ENCODE measurements at places on chromosomes 1 and 21.

DNA sequence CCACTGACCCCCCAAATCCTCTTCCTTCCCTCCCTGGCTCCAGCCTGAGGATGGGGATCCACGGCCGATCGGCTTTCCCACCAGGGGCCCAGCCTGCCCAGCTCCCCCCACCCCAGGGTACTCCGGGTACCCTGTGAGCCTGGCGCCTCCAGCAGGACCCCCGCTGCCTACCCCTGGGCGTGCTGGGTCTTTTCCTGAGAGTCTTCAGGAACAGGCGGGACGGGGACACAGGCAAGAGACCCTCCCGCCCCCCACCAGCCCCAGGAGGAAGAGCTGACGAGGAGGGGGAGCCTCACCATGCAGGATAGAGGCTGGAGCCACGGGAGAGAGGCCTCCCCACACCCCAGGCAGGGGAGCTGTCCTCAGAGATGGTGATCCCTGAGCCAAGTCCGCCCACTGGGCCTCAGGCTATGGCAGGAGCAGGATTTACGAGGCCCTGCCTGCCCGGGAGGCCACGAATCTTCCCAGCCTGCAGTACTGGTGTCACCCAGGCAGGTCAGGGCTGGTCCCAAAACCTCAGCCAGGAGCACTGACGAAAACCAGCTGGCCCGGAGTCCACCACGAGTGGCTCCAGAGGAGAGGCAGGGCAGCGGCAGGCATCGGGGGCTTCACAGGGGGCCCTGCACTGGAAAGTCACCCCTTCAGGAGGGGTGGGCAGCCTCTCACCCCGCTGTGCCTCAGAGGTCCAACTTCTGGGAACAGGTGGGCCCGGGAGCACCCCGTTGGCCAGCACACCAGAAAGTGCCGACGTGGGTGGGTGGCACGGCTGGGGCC lies 58.0 kb downstream of the MEGF6 start:
- DNase-seq = peak; percentile 31

DNA sequence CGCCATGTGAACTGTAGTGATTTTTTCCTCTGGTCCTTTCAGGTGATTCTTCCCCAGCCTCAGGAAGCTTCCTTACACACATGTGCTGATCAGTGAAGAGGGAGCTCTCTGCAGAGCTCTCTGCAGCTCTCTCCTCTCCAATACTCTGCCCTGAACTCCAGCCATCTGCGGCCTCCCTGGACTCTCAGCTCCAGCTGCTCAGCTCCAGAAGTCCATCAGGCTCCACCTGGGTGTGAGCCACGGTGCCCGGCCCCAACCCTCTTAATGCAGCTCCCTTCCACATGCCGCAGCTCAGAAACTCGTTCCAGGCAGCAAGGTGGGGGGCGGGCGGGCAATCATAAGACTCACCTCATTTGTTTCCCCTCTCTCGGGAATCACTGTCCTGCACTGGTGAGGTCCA lies 30.9 kb upstream of the RPL11 start:
- no peak for DNase-seq

- no peak for DNase-seq
These were observed 14.9 kb downstream of the NTPCR start for GRCh38 chr1:232965124-232965911.

DNA sequence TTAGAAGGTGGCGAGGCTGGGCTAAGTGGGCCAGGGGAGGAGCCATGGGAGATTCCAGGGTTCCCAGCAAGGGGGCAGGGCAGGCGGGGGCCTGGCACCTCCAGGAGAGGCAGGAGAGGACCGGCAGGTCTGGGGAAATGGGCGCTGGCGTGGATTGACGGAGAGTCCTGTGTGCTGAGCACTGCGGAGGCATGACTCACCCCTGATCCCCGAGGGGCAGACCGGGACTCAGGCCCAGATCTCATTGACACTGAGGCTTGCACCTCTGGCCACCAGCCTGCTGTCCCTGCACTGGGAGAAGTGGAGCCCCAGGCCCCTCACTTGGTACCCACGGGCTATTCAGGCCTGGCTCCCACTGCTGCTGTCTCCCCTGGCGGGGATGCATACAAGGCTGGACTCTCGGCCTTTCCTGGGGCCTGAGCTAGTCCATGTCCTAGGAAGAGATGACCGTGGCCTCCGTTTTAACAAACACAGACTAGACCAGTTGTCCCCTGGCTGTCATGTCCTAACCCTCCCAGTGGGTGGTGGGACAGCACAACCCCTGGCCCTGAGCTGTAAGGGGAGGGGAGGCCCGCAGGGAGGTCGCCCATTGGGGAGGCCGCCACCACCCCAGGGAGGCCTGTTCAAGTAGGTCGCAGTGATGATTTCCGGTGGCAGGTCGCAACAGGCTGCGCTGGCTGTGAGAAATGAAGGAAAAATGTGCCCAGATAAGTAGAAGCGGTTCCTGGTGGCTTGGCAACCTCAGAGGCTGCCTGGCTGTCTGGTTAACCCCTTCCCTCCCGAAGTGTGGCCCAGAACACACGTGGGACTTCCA lies 39.7 kb downstream of the RIPK4 start:
- DNase-seq = peak; percentile 79

- DNase-seq = no peak
These were observed 241.6 kb downstream of the PTPRC start for GRCh38 chr1:198880397-198880796.

DNA sequence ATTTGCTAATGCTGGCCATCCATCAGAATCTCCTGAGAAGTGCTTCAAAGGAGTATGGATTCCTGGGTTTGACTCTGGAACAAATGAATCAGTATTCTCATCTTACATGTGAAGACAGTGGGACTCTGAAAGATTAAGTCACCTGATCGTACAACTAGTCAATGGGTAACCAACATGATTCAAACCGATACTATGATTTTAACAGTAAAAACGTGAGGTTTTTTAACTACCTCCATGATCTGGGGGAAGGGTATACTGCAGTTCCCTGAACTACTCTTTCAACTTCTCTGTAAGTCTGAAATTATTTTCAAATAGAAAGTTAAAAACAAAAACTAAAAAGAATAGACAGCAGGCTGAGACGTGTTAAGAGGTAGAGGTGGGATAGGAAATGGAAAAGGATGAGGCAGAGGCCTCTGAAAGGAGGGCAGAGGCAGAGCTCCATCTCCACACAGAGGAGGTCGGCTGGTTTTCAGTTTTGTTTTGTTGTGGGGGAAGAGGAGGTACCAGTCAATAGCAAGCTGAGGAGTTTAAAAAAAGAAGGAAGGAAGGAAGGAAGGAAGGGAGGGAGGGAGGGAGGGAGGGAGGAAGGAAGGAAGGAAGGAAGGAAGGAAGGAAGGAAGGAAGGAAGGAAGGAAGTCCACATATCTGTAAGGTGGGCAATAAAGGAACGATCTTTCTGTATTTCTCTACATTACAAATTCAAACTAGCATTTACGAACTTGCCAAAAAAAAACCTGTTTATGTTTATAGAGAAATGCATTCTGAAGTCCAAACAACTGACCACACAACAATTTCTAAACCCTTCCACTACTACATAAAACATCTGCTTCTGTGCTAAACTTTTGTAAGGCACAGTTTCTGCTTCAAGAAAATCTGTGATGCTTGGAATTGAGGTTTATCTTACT lies 213.1 kb downstream of the RERE start:
- DNase-seq = no peak

- DNase-seq = no peak
These were observed 160.2 kb upstream of the VAMP3 start for GRCh38 chr1:7610936-7611335.

DNA sequence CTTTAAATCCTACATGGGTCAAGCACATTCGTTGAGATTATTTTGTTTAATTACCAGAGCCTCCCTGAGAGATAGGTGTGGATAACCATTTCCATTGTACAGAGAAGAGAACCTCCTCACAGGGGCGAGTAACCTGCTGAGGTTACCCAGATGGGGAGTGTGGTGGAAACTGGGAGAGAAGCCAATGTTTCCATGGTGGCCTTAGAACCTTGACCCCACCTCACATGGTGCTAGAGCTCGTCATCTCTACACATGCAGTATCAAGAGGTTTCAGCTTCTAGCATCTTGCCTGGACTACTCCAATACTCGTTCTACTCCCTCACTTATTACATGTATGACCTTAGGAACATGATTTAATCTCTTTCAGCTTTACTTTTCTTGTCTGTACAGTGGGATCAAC lies 4.8 kb downstream of the REG4 start:
- no peak for DNase-seq

GRCh38 chr1:215631489-215631888 lies 64.4 kb downstream of the KCTD3 start:
- DNase-seq = peak; percentile 51

DNA sequence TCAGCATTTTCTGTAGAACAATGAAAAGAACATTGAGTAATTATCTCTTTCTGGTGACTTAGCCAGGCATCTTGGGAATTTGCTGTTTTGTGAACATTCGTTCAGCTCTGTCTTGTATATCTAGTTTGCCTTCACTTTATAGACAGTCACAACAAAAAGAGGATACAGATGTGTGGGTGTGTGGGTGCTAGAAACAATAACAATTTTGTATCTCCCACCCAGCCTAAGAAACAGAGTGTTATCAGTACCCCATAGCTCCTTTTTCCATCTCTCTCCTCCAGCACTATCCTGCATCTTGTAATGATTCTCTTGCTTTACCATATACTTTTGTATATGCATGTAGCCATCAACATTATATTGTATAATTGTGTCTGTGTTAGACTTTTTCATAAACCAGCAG lies 33.0 kb downstream of the AK4 start:
- DNase-seq = no peak

- DNase-seq = no peak
These were observed 11.1 kb downstream of the BATF3 start for GRCh38 chr1:212688341-212689047.

DNA sequence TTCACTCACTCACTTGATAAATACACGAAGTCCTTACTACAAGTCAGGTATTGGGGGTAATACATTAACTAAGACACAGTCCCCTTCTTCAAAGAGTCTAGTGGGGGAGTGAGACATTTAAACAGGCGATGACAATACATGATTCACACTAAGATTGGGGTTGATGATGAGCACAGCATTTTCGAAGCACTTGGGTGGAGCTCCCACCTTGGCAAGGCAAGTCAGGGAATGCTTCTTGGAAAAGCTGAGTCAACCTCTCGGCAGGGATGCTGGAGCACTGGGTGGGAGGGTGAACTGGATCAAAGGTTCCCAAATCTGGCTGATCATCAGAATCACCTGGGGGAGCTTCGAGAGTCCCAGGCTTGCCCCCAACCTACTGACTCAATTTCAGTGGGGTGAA lies 57.9 kb upstream of the ENAH start:
- DNase-seq = no peak

DNA sequence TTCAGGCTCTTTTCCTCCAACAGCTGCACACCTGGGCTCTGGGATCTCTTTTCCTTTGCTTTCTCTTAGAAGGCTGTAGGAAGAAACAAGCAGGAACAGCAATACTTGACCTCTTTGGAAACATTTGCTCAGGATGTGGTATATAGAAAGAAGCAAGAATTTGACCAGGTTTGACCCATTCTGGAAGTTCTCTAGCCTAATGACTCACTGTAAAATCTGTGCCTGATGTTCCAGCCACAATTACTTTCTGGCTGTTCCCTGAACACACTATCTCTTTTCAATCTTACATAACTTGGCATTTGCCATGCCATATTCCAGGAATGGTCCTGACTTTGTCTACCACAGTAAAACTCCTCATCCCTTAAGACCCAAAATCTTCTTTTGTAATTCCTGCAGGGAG lies 419.9 kb upstream of the DAB1 start:
- DNase-seq = no peak

- no peak for DNase-seq
These were observed 78.1 kb upstream of the RUNX3 start for GRCh38 chr1:25008192-25008485.

Data from epithelial cell of prostate (primary cell).